ENCODE measurements at places on chromosomes 2 and 18.
A peak's percentile ranks its signal among the peaks of the same experiment; 100 is the strongest.

GRCh38 chr2:198438331-198438730 is 633.9 kb downstream of the PLCL1 start:
- no peak for DNase-seq

DNA sequence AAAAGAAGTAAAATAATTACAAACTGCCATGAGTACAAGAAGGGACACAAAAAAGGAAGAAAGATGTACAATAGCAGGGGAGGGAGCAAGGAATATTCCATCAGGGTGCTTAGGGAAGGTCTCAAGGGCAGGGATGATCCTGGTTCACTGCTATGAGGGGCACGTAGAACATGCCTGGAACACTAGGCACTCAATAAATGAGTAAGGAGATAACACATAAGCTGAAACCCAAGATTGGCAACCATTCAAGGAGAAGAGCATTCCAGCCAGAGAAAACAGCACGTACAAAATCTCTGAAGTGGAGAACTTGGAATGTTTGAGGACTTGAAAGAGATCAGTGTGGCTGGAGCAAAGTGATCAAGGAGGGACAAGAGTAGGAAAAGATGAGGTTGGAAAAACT is 103.2 kb downstream of the FAM161A start:
- no peak for DNase-seq

- DNase-seq = no peak
Measured at GRCh38 chr2:49961346-49961745, 807.0 kb upstream of the FSHR start.

- no peak for DNase-seq
Measured at GRCh38 chr2:171271971-171272436, 111.3 kb upstream of the TLK1 start.

DNA sequence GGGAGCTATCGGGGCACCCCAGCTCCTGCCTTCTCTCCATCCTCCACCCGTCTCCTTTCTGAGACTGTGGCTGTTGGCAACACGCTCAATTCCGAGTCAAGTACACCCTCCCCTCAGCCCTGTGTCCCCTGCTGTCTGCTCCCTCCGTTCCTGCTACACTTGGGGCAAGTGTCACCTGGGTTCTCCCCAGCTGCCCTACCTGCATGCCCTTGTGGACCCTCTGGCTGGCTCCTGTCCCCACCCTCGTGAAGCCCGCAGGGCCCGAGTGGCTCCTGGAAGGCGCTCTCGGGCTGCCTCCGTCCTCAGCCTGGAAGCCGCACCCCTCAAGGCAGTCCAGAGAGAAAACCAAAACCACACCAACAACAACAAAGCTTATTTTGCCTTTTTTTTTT is 33.9 kb downstream of the PDIA6 start:
- no peak for DNase-seq

- peak; percentile 77 for DNase-seq
Measured at GRCh38 chr2:206989311-206989710, 50.0 kb downstream of the CPO start.

- no peak for DNase-seq
Measured at GRCh38 chr2:69828938-69829255, 563 bp upstream of the GMCL1 start.

GRCh38 chr2:29844713-29845326 is 76.6 kb downstream of the ALK start:
- DNase-seq = no peak

GRCh38 chr18:48167897-48168253 is 237.4 kb upstream of the SMAD2 start:
- no peak for DNase-seq

DNA sequence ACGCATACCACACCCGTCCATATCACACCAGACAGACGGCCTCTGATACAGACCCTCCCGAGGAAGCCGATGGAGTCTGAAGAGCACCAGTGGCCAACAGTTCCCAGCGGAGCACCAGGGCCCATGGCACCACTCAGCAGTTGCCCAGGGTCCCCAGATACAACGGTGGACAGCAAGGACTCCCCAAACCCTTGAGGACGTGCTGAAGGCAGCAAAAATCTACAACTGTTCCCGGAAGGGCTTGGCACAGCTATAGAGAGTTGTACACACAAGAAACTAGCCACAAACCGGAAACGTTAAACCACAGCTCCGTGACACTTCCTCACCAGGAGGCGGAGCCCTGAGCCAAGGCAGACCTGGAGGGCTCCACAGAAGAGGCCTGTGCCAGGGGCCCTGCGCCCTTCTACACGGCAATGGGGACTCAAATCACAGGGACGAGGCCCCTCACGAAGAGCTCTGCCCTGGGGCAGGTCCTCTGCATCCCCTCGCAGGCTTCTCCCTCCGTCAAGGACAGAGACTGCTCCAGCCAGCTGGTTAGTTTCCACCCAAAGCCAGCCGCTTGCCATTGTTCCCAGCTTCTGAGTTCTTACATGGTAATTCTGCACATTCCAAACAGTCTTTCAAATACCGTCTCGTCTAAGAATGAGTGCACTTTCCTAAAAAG is 133.4 kb downstream of the HDAC4 start:
- DNase-seq = peak; percentile 89

DNA sequence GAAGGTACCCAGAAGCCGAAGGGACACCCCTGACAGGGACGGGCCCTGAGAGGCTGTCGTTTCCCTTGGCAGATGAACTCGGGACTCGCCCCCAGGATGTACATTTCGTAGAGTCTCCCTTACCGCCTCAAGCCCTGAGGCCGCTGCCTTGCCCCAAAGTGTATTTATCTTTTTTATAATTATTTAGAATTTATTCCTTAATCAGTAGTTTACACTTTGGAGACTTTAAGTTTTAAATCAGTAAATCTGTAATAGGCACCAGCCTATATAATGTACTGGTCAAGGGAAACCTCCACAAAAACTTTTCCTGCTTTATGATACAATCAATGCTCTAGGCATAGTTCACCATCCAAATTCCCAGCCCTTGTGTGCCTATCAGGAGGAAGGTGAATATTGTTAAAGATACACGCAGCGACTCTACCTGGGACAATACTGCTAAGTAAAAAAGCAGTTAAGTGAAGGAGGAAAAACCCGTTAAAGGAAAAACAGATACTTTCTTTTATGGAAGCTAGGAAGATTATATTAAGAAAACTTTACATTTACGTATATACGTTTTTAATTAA is 848 bp downstream of the VRK2 start:
- DNase-seq = peak; percentile 57

GRCh38 chr2:181374781-181375675 is 82.2 kb upstream of the ITGA4 start:
- peak; percentile 60 for DNase-seq

DNA sequence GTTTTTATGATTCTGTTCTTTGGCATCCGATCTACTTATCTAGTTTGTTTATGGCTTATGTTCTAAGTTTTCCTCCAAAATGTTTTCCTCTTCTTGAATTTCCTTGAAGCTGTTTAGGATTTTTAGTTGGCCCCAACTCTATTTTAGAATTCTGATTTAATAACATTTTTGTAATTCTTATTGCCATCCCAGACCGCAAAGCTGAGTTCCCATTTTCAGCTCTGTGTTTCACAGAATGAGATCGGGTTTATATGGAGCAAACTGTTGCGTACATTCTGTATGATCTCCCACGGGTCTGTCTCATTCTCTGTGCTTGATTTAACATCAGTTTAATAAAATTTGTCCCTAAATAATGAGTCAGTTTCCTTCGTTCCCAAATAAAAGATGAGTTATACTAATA is 59.3 kb downstream of the DPP4 start:
- no peak for DNase-seq

DNA sequence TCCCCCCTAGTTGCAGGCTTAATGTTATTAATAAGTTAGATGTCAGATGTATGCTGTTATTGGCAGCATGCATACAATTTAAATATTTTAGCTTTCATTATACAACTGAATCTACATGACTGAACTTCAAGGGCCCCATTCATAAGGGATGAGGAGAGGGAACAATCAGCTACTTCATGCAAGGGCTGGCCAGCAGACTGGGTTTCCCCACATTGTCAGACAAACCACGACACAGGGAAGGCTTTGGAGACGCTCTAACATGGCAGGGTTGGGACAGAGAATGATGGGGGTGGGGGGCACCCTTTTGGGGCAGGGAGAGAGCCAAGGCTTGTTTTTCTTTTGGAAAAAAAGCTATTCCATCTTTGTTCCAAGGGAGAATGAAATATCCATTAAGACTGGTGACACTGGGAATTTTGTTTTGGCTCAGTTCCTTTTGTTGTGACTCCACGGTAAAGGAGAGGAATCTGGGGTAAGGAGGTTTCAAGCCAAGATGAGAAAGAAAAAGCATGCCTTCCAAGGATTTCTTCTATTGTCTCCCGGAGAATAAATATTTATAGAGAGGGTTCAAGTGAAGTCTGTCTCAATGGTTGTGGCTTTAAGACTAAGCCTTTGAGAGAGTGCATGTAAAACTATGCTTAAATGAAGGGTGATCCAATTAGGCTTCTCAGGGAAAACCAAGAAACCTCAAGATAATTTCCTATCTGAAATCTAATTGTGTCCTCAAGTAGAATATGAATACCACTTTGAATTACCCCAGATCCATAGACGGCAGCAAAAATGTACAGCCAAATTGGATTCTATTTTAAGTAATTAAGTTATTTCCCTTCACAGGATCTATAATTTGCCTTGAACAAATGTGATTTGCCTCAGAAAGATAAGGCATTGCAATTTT is 5.4 kb downstream of the CXCR4 start:
- DNase-seq = no peak

- no peak for DNase-seq
Measured at GRCh38 chr2:120930864-120931263, 195.2 kb downstream of the GLI2 start.

DNA sequence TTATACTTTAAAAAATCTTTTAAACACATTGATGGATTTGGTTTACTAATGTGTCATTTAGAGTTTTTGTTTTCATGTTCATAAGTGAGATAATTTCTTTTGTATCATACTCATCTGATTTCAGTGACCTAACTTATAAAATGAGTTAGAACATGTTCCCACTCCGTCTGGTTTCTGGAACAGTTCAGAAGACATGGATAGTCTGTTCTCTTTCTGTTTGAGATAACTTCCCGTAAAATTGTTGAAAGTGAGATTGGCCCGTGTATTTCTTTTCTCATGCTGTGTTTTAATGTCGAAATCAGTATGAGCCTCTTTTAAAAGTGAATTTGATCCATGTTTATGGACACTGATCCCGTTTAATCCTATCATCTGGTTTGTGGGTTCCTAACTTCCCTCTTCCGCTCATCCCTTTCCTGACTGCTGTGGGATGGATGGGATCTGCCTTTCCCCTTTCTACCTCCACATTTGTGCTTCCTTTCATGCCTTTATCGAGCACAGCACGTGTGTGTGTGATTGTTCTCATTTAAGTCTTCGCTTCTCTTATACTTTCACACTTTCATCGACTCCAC is 78.9 kb downstream of the COPS8 start:
- DNase-seq = no peak

DNA sequence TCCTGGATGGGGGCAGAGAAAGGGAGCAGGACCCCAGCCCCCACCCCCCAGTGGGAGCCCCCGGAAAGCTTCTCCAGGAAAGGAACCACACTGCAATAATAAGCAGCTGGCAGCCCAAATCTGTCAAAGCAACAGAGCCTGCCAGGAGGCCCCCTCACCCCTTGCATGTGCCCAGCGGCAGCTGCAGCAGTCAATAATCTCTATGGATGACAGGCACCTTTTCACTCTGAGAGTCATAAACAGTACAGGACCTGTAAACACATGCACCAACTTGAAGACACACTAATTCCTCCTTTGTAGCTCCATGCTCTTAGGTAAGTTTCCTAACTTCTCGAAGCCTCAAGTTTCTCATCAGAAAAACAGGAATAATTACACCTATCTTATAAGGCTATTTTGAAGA is 26.2 kb upstream of the KDM3A start:
- no peak for DNase-seq

DNA sequence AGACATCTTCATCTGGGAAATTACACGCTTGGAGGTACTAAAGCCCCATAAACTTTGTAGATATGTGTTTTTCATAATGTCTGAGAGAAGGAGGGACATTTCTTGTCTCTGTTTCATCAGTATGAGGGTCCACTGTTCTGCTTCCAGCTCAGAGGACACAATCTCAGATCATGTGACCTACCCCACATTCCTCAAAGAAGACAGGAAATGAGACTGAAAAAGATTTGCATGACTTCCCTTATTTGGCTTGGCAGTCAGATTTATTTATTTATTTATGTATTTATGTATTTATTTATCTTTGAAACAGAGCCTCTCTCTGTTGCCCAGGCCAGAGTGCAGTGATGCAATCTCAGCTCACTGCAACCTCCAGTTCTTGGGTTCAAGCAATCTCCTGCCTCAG is 463.7 kb upstream of the RGPD4 start:
- no peak for DNase-seq

DNA sequence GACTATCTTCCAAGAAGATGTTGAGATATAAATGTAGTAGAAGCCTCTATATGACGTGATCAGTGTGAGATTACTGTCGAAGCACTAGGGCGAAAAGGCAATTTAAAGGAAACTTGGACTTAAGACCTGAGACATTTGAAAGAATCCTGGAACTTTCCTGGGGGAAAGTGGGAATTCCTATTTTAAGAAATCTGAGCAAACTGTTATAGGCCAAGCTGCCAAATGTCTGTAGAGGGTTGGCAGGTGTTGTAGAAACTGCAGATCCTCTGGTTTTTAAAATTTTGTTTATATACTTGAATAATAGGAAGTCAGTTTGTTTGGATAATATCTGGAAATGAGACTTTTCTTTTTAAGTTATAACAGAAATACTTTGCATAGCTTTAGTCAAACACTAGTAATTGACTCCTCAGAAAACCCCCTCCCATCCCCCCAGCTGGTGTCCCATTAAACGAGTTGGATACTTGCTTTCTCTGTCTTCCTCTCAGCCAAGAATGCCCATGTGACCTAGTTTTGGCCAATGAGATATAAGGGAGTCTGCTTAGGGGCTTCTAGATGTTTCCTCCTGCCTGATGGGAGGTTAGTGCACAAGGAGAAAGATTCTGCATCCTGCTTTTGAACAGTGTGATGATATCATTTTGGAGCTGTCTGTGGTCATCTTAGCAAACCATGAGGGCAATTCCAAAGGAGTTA is 61.2 kb downstream of the MOGAT1 start:
- no peak for DNase-seq

- DNase-seq = no peak
Measured at GRCh38 chr2:162731917-162732804, 106.4 kb downstream of the KCNH7 start.

GRCh38 chr2:233384015-233384414 is 29.7 kb downstream of the DGKD start:
- peak; percentile 48 for DNase-seq

DNA sequence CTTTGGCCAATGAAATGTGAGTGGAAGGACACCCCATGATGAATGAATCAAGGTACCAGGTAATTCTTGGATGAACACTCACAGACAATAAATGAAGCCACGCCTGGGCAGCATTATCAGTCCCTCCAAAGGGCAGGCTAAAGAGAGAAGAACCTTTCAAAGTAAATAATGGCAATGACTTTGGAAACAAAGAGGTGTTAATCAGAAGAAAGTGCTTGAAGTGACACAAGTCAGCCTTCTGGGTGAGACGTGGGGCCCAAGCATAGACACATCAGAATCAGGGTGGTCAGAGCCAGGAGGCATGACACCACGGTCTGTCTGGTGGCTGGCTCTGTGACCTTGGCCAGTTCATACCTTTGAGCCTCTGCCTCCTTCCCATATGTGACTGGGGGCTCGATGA is 103.3 kb downstream of the POLR1A start:
- no peak for DNase-seq
